ENCODE measurements at places on chromosomes 5 and 9.
A peak's percentile ranks its signal among the peaks of the same experiment; 100 is the strongest.

GRCh38 chr9:96523374-96523773 is 73.4 kb downstream of the HABP4 start:
- DNase-seq, result no peak

GRCh38 chr5:52015760-52016159 is 632.5 kb downstream of the ISL1 start:
- DNase-seq, result no peak

- no peak for DNase-seq
Measured at GRCh38 chr5:88236866-88237642, 31.6 kb downstream of the TMEM161B start.

DNA sequence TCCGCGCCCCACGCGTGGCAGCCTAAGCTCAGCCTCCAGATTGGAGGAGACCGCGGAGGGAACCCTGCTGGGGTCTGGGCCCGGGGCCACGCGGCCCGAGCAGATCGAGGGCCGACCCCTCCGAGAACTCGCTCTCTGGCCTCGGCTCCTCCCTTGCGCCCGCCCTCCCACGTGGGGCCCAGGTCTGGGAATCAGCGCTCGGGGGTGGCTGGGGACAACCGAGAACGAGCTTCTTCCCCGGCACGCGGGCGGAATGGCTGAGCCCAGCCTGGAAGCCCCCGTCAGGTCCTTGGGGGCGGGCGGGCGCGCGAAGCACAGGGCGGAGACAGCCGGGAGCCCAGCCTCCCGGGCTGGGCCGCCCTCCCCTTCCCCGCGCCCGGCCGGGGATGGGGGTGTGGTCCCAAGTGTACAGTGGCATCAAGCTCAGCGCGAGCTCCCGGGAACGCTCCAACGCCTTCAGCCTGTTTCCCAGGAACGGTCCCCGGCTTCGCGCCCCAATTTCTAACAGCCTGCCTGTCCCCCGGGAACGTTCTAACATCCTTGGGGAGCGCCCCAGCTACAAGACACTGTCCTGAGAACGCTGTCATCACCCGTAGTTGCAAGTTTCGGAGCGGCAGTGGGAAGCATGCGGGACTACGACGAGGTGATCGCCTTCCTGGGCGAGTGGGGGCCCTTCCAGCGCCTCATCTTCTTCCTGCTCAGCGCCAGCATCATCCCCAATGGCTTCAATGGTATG is at the start of gene SLC22A4:
Gene SLC22A4 (plus strand): TSS at position 403 of the 736 bp plus-strand sequence. CDS start 223 bp downstream, at position 626.
- peak; percentile 97 for DNase-seq

- DNase-seq, result peak; percentile 38
Measured at GRCh38 chr9:97747201-97747965, 50.2 kb upstream of the XPA start.

- DNase-seq, result no peak
Measured at GRCh38 chr9:75017378-75017777, 10.7 kb downstream of the CARNMT1 start.

DNA sequence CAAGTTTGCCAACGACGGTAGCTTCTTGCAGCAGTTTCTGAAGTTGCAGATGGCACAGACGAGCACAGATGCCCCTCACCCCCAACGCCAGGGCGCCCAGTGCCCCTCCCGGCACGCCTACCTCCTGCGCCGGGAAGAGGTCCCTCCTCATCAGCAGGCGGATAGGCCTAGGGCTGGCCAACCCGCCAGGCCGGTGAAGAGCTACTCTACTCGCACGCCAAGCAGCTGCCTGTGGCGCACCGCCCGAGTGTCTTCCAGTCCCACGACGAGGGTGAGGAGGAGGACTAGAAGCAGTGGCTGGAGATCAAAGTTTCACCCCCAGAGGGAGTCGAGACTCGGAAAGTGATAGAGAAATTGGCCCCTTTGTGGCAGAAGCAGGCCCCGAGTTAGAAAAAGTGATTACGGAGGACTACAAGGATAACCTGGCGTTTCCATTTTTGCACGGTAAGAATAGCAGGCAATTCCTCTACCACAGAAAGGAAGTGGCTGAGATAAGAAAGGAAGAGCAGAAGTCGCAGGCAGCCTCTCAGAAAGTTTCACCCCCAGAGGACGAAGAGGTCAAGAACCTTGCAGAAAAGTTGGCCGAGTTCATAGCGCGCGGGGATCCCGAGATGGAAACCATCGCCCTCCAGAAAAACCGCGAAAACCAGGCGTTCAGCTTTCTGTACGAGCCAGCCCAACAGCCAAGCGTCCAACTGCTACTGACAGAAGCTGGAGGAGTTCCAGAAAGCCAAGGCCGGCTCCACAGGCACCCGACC is 170.4 kb downstream of the HINT1 start:
- no peak for DNase-seq

GRCh38 chr5:60835554-60835953 is 8.5 kb downstream of the ELOVL7 start:
- no peak for DNase-seq

DNA sequence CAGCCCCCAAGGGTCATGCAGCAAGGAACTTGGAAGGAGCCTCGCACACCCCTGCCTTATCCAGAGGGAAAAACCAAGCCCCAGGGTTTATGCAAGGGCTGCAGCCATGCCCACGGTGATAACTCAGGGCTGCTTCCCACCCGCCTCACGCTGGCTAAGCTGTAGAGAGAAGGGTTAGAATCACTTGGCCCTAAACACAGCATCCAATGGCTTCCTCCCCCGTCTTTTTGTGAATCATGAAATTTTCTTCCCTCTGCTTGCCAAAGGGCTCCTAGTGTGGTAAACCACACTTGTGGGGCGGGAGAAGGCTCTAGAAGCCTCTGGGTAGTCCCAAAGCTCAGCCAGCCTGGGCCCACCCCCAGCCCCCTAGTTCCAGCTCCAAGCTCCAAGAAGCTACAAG is 55.9 kb upstream of the ORM1 start:
- DNase-seq, result peak; percentile 76

- DNase-seq, result peak; percentile 80
Measured at GRCh38 chr5:206406-206805, 11.5 kb downstream of the CCDC127 start.

- DNase-seq, result peak; percentile 59
Measured at GRCh38 chr5:94884311-94884710, 265.8 kb downstream of the SLF1 start.

DNA sequence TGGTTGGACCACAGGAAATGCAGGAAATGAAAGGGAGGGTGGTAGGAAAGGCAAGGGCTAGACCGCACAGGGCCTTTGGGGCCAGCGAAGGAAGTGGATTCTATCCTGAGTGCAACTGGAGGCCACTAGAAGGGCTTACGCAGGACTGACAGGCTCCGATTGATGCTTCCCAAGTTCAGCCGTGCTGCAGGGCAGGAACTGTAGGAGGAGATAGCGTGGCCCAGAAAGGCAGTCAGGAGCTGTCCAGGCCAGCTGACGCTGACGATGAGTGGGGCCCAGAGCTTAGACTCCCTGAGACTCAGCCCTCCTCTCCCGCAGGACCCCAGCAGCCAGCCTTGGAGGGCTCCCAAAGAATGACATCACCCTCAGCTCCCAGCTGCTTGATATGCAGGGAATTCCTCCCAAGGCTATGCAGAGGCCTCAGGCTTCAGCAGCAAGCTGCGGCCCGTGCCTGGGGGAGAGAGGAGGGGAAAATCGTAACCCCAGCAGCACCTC is 48.8 kb downstream of the KCNIP1 start:
- DNase-seq, result peak; percentile 98

- DNase-seq, result peak; percentile 58
Measured at GRCh38 chr5:40477856-40478546, 201.7 kb upstream of the PTGER4 start.

DNA sequence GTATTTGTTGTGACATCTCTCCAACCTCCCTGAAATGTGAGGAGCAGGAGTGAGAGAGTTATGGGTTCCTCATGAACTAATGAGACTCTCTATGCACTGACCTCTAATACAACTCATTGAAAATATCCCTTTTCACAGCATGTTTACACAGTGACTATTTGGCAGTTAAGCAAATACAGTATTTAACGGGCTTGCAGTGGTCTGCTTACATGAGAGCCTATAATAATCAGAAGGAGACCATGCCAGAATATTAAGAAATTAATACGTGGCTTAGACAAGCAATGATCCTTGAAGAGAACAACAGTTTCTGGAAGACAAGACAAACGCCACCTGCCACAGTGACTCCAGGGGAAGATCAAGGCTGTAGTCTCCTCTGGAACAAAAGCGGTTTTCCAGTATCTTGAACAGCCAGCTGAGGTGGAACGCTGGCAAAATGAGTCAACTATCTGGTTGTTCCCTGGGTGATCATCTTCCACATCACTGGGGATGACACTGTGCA is 424.5 kb downstream of the DMAC1 start:
- DNase-seq, result no peak

DNA sequence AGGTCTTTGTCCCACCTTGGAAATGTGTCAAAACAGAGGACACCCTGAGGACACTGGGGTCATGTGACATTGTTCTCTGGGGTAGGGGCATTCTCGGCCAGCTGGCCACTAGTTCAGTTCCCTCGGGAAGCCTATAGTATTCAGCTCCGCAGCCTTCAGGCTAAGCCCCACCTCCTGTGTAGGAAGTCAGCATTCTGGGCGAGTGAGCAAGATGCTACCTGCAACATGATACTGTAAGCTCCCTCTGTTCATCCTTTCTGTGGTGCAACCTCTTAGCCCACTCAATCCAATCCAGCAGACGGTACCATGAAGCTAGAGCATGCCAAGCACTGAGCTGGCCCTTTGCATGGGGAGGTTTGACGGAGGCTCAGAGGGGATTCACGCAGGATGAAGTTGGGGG is 5.3 kb downstream of the NTNG2 start:
- no peak for DNase-seq

GRCh38 chr9:105816202-105816744 is 121.9 kb downstream of the TMEM38B start:
- no peak for DNase-seq

- DNase-seq, result peak; percentile 52
Measured at GRCh38 chr5:90022002-90022710, 387.4 kb downstream of the CETN3 start.

GRCh38 chr9:84501587-84501986 is 161.0 kb upstream of the SLC28A3 start:
- DNase-seq, result peak; percentile 9

GRCh38 chr9:121950866-121951265 is 142.2 kb downstream of the TTLL11 start:
- DNase-seq, result no peak

GRCh38 chr5:112917453-112917995 is 4.5 kb downstream of the REEP5 start:
- DNase-seq, result no peak

DNA sequence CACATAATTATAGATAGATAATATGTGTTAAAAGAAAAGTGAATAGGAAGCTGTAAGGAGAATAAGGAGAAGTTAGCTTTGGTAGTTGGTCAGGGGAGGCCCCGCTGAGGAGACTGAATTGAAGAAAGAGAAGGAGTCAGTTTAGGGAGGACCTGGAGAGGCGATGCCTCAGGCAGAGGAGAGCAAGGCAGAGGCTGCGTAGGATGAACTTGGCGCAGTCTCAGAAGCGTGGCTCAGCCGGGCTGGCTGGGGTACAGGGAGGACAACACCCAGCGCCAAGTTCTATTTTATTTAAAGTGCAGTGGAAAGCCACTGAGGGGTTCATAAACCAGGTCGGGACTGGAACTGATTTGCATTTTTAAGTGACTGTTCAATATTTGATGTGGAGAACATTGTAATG is 68.5 kb downstream of the PTCD2 start:
- DNase-seq, result no peak

- DNase-seq, result peak; percentile 35
Measured at GRCh38 chr5:132011622-132012343, at the start of gene ACSL6. Gene ACSL6, minus strand, starts transcription at chr5:132011658. Its CDS starts 105 bp downstream, at chr5:132011553.

- DNase-seq, result peak; percentile 77
Measured at GRCh38 chr9:131238402-131239021, 37.8 kb downstream of the FAM78A start.

- no peak for DNase-seq
Measured at GRCh38 chr5:100761192-100761591, 141.9 kb downstream of the ST8SIA4 start.

GRCh38 chr9:73434826-73435225 is 283.2 kb downstream of the ANXA1 start:
- DNase-seq, result no peak

DNA sequence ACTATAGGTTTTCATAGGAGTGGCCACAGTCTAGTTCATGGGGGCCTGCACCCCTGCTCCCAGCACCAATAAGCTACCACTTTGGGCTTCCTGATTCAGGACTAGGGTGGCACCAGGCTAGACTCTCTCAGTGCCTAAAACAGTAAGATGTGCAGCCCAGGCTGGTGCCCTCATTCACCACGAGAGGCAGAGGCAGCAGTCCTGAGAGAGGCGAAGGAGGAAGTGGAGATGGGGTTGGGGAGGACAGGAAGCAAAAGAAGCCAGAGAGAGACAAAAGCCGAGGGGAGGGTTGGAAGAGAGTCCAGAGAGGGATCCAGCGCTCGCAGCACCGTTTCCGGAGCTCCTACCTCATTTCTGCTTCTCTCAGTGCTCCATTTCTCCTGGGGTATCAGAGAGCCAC is 180.9 kb downstream of the MED10 start:
- DNase-seq, result no peak

- DNase-seq, result peak; percentile 8
Measured at GRCh38 chr5:111641533-111642233, 115.3 kb downstream of the NREP start.

GRCh38 chr5:131460133-131460532 is 174.9 kb downstream of the RAPGEF6 start:
- DNase-seq, result no peak

- DNase-seq, result no peak
Measured at GRCh38 chr9:122815544-122815943, 12.8 kb downstream of the PDCL start.

GRCh38 chr9:135908754-135909204 is 1.4 kb upstream of the CAMSAP1 start:
- no peak for DNase-seq

DNA sequence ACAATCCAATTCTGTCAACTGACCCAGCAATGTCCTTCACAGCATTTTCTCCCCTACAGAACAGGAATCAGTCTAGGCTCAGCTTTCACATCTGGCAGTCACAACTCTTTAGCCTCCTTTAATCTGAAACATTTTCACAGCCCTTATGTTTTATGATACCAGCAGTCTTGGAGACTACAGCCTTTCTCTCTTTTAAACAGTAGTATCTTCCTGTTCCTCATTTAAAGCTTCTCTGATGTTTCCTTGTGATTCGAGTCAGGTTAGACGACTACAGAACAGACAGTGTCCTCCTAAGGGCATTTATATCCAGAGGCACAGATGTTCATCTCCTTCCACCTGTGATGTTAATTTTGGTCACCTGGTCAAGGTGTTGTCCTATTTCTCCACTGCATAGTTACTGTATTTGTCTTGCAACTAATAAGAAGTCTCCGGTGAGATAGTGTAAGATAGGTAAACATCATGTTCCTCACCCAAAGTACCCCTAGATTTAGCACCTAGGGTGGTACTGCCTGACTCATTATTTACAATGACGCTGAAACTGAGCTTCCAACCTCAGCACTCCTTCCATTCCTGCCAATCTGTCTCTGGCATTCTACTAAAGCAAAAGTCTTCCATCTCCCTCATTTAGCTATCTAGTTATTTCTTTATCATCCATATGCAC is 20.7 kb downstream of the TTC39B start:
- no peak for DNase-seq

GRCh38 chr5:174531782-174532191 is 192.6 kb upstream of the MSX2 start:
- peak; percentile 26 for DNase-seq

GRCh38 chr5:17680737-17681136 is 46.5 kb downstream of the TAF11L14 start:
- DNase-seq, result no peak

- DNase-seq, result no peak
Measured at GRCh38 chr9:75429531-75430475, 341.5 kb downstream of the OSTF1 start.

- no peak for DNase-seq
Measured at GRCh38 chr9:81565144-81565543, 124.2 kb downstream of the TLE1 start.

Data from astrocyte of the hippocampus (primary cell).